ENCODE measurements at places on chromosomes 3 and 15.
A peak's percentile ranks its signal among the peaks of the same experiment; 100 is the strongest.

DNA sequence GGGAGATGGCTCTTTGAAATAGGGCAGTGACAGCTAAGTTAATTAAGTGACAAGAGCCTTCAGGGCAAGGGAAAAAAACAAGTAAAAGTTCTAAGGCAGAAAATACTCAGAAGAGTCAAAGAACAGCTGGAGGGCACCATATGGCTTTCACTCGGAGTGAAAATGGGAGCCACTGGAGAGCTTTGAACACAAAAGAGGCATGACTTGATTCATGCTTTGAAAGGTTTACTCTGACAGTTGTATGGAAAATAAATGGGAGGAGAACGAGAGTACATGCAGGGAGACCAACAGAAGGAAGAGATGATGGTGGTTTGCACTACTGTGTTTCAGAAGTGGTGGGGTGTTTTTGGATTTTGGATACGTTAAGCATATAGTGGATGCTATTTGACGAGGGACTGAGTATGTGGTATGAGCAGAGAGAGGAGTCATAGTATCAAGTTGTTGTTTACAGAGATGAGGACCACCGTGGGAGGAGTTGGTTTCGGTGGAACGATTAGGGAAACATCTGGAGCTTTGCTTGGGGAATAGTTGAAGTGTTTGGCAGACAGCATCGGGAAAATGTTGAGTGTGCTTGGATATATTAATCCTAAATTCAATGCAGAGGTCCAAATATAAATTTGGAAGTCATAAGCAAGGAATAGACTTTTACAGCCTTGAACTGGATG is 411.5 kb downstream of the GABRG3 start:
- no peak for DNase-seq

DNA sequence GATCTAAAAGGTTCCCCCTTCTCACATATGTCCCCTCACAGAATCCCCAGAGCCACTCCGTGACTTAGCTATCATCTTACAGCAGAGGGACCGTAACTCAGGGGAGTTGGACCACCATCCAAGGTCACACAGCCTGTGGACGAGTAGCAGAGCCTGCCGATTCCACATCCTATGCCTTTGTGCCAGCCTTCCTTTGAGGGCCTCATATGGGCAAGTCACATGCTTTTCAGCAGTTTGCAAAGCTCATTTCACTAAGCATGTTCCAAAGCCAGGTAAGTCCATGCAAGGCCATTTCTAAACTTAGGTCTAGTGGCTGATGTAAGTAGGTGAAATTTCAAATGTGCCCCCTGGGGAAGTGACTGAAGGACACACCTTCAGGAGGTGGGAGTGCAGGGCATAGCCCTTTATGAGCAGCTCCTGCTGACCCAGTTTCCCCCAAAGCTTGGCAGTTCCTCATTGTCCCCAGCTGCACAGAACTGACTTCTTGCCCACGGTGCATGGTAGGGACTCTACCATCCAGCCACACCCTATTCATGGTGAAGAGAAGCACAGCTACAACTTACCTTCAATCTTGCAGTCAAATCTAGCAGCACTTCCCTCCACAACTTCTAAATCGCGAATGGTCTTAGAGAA is 33.3 kb upstream of the HACD2 start:
- no peak for DNase-seq

DNA sequence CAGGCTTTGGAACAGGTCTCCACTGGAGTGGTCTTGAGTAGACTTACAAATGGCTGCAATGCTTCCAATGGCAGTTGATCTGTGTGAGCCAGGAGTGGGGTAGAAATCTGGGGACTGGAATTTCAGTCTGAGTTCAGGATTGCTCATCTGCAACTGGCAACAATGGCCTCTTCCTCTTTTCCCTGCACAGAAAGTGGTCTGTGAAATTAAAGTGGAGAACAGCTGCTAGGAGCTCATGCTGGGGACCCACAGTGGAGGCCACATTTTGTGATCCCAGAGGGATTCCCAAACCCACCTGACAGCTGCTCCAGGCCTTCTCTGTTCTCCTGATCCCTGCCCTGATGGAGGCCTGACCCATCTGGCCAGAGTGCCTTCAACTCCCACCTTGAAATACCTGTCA is 49.6 kb downstream of the CEMIP start:
- DNase-seq, result no peak

DNA sequence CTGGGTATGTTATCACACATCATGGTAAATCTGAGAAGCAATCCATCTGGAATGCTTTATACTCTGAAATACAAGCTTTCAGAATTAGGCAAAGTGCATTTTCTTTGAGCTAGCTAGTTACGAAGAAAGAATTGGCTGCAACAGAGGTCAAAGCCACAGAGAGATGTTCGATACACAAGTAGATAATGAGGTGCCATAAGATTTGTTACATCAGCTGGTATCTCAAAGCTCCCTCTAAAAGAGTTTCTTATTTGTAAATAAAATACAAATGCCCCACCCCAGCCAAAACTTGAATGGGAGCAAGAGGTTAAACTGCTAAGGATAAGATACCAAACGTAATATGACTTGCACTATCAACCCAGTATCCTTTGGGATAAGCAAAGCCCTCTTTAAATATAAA is 84.0 kb upstream of the SLCO3A1 start:
- no peak for DNase-seq

- no peak for DNase-seq
These were observed 5.4 kb downstream of the VIPR1 start for GRCh38 chr3:42507761-42508335.

DNA sequence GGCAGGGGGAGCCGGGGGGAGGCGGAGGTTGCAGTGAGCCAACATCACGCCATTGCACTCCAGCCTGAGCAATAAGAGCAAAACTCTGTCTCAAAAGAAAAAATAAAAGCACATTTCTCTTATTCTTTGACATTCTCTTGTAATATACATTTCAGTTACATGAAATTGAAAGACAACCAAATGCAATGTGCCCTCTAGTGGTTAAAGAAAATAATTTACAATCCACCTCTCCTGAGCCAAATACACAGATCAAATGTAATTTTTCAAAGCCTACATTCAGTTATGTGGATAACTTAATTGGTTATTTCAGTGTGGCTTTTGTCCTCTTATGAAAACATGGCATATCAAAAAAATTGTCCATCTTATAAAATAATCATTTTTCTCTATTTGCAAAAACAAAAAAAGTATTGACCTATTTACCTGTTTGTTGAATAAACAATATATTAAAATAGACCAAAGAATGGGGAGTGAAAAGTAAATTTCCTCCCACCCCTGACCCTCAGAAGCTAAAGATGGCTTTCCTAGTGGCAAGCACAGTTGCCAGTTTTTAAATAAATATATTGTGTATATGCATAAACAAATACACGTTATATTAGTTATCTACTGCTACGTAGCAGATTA is 14.2 kb upstream of the U2SURP start:
- peak; percentile 10 for DNase-seq

GRCh38 chr3:77146004-77146403 is 106.1 kb downstream of the ROBO2 start:
- DNase-seq, result no peak

GRCh38 chr3:5616873-5617272 is 429.4 kb downstream of the EDEM1 start:
- DNase-seq, result no peak

Measured in GDM1 (cell line).